ENCODE measurements at places on chromosomes 7 and 10.

- no peak for DNase-seq
Observed at GRCh38 chr7:101397770-101398324, 35.2 kb downstream of the COL26A1 start.

- no peak for DNase-seq
Observed at GRCh38 chr7:87806150-87806549, 70.0 kb downstream of the SLC25A40 start.

DNA sequence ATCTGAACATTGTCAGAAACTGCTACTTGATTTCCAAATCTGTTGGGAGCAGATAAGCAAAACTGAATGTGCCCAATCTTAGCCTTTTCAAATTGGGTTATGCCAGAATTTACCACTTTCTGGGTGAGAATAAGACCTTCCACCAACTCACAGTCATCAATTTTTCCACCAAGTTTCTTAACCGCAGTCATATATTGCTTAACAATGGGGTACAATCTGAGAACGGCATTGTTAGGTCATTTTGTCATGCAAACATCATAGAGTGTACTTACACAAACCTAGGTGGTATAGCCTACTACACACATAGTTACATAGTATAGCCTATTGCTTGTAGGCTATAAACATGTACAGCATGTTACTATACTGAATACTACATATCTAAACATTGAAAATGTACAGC is 16.0 kb downstream of the MRPS33 start:
- DNase-seq: no peak

DNA sequence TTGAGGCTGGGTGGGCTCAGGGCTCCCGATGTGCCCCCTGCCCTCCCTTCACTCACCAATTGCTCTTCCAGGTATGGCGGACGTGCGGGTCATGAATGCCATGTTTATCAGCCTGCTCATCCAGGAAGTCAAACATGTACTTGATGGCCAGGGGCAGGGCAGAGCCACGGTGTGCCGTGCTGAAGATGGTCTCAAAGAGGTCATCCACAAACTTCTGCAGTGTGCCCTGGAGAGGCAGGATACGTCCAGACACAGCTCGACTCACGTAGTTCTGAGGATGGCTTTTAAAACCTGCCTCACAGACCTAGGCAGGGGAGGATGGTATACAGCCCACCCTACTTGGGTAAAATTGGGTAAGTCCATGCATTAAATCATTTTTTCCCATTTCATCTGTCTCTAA is 431.2 kb downstream of the PLXNA4 start:
- no peak for DNase-seq

Measured in NCI-H748 treated with DMSO at 0.1 percent for 48 hours (cell line).